ENCODE measurements at places on chromosomes 2 and 18.

GRCh38 chr2:69340101-69340775 lies 46.8 kb downstream of the GFPT1 start:
- DNase-seq = no peak

DNA sequence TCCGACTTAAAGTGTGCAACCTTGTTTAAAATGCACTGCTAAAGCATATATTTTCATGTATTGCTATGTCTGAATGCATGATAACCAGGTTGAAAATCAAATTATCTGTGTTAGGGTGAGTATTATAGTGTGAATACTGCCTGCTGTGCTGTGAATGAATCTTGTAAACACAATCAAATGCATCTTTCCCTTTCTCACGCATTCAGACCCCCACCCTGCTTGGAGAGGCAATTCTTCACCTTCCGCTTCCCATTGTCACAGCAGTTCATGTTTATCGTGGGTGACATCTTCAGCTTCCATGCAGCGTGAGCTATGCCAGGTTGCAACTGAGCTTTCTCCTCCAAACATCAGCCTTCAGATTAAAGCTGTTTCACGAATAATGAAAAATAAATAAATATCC lies 418.0 kb downstream of the MEIS1 start:
- DNase-seq = no peak

GRCh38 chr2:238242731-238243495 lies 3.1 kb upstream of the HES6 start:
- DNase-seq = peak; percentile 70

GRCh38 chr2:65417509-65418085 lies 14.8 kb downstream of the SPRED2 start:
- DNase-seq = no peak

DNA sequence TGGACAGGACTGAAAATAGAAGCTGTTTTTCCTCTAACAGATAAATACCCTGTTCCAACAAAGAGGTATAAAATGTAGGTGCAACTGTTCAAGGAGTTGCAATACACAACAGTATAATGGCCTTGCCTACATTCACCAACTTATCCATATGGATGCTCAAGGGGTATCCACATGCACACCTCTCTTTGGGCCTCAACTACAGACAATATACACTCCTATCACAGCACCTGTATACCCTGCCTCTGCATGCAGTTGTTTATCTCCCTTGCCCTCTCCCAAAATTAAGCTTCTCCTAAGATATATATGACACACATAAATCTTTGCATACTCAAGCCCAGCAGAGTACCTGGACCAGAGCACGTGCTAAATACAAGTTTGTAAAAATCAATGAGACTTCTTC lies 37.3 kb downstream of the DARS1 start:
- no peak for DNase-seq

DNA sequence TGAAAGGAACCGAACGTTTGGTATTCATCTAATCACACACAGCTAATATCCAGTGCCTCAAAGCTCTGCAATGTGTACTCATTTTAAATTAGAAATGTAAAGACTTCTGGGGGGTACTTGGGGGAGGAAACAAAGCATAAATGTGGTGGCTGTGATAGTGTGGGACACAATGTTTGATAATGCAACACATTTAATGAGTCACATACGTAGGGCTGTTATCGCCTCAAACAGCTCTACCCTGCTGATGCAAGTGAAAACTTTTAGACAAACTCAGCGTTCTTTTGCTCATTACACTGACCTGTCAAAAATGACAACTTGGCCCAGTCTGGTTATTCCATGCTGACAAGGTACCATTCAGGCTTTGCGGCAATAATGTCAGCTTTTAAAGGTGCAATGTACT lies 1227.1 kb upstream of the CELF4 start:
- no peak for DNase-seq

All from umbilical cord (tissue), 2 donors.